WERI-Rb-1 (cell line): ENCODE measurements at places on chromosomes 3 and 15.
A peak's percentile ranks its signal among the peaks of the same experiment; 100 is the strongest.

GRCh38 chr15:95446854-95447253 lies 883.6 kb upstream of the NR2F2 start:
- no peak for DNase-seq

DNA sequence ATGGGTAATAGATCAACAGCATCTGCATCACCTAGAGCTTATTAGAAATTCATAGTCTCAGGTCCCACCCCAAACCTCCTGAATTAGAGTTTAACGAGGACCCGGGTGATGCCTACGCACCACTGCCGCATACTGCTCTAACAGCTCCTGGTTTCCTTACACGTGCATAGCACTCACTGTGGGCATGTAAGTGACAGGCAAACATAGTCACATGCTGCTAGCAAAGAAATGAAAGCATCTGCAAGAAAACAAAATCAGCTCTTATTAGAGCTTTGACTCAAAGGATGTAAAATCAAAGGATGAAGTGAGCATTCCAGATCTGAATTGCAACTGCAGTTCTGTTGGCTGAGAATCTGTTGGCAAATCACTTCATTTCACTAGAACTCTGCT lies 19.1 kb upstream of the RIOX2 start:
- no peak for DNase-seq

DNA sequence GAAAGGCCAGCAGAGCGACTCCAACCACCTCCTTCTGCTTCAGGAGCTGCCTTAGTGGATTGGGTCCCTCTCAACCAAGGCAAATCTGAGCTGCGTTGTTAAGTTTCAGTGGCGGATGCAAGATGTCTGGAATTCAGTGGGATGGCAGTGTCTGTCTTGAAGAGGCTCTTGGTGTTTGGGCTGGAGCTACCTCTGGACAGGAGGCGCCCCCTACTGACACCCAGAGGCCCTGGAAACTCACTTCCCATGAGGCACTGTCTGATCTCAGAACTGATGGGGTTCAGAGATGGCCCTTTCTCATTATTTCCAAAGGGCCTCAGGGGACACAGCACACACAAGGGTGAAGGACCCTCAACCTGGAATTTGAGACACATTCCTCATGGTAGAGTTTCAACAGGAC lies 6.0 kb upstream of the SLC28A1 start:
- peak; percentile 73 for DNase-seq

- DNase-seq, result no peak
These were observed 1.7 kb downstream of the SEC62 start for GRCh38 chr3:169968224-169968885.

DNA sequence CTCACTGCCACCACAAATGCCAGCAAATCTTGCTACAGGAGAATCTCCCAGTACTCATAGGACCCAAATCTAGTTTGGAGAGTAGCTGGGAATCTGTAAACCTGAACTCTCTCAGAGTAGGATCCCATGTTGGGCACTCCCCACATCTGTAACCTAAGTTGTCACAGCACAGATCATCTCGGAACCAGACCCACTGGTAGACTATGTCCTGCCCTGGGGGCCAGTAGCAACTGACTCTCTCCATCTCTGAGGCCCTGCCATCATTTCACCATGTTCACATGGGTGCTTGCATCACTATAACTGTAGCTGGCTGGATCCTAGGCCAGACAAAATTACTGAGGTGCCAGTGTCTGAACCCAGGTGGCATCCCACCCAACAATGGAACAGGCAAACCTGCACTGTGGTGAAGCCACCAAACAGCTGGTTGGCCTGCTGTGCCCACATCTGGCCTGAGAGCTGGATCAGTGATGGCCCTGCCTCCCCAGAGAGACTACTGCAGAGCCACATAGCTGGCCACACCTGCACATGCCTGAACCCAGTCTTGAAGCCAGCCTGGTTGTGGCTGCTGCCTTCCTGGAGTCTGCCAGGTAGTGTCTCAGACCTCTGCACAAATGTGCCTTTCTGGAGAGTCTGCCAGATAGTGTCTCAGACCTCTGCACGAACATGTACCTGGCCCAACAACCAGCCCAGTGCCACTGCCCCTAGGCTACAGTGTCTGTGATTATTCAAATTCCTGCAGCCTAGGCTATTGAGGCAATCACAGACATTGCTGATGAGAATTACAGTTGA lies 82.0 kb downstream of the ISL2 start:
- DNase-seq, result no peak

GRCh38 chr3:45187694-45188141 lies 38.4 kb downstream of the TMEM158 start:
- DNase-seq, result peak; percentile 24

DNA sequence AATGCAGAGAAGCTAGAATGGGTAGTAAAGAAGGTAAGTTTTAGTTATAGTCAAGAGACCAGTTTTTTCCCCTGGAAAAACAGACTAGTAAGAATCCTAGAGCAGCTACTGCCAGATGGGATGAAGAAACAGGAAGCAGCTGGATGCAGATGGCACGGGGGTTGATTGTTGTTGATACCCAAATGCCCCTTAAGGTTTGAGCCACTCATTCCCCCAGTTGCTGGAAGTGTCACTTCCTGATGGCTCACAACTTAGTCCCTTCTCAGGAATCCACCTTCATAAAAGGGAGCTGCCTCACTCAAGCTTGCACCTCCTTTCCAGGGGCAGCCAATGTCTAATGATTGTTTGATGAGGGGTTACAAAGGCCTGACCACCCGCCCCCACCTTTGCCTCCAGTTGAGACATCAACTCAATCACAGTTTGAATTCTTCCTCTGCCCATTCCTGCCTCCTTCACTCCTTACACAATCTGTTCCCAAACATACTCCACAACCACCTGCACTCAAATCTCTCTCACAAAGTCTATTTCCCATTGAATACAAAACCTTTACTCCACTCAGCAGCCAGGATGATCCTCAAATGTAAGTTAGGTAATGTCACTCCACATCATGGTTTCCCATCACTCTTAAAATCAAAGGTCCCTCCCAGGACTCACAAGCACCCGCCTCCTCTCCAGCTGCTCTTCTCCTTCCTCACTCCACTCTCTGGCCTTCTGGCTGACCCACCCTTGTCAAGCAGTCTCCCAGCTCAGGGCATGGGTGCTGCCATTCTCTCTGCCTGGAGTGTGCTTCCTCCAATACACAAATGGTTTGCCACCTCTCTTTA lies 450.1 kb upstream of the THBS1 start:
- no peak for DNase-seq

DNA sequence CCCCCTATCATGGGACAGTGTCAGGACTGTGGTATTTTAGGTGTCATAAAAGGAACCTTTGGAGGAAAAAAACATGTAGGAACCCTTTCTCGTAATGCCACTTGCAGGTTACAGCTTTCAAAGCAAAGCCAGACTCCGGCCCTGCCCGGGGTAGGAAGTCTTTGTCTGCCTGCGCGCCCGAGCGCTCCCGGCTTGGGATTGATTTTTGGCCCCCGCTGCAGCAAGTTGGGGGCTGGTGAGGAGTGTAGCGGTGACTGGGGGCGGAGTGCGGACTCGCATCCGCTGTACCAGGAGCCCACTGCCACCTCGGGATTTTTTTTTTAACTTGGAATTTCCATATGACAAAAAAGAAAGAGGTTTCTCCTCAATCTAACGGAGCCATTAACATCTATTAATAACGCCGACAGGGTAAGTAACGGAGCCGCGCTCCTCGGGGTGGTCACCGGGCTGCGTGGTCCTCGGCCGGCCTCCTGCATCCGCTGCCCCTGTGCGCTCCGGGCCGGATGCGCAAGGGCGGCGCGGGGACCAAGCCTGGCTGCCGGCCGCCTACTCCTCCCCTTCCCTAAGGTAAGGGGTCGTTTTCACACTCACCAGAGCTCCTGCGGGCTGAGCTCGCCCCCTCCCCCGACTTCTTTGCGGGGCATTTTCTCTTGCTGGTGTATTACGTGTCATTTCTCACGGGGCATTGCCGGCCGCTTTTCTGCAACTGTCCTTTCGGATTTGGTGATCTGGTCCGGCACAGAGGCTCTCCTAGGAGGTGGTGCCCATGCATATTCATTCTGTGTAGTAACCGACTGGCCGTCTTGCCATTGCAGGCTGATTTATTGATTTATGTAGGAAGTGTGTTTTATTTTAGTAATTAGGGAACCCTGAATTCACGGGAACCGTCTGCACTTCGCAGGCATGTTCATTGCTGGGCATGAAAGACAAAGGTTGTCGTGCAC lies 219.8 kb upstream of the TOPAZ1 start:
- DNase-seq, result no peak

DNA sequence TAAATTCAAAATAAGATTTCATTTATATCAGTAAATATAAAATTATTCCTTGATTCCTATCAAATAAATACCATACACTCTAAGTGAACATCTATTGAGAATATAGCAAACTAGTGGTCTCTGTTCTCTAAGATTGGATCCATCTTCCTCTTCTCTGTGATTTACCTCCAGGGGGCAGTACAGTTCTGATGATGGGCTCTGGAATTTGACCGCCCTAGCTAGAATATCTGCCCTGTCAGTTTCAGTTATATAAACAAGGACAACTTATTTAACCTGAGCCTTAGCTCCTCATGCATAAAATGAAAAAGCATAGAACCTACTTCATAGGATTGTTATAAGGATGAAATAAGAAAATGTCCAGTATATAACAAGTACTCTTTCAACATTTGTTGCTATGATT lies 171.1 kb upstream of the CCDC54 start:
- DNase-seq, result peak; percentile 29

DNA sequence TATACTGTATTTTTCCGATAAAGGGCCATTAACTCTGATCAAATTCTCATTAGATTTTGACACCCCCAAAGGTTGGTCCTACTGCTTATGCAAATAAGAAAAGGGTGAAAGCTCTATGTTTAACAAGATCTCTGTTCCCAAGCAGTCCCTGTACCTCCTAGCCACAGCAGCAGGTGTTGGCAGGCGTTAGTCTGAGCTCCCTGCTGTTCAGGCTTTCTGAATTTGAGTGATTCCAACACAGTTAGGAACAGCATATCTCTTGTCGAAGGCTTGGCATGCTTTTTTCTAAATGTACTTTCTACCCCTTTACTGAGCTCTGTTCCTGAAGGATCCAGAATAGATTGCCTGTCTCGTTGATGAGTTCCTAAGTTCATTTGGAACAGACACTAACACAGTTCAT lies 42.3 kb downstream of the MITF start:
- no peak for DNase-seq

DNA sequence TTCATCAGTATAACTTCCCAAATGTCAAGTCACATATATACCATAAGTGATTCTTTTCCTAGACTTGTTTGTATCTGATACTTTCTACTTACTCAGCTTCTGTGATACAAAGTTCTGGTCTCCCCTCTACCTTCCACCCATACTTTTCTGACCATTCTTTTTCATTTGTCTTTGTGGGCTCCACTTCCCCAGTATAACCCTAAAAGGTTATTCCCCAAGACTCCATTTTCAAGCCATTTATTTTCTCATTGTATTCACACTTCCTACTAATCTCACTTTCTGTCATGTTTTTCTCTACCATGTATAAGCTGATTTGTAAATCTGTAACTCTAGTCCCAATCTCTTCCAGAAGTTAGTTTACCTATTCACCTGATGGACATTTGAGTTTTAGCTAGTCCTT lies 34.0 kb downstream of the IQCB1 start:
- no peak for DNase-seq

GRCh38 chr3:126465928-126466544 lies 9.7 kb downstream of the ZXDC start:
- no peak for DNase-seq

DNA sequence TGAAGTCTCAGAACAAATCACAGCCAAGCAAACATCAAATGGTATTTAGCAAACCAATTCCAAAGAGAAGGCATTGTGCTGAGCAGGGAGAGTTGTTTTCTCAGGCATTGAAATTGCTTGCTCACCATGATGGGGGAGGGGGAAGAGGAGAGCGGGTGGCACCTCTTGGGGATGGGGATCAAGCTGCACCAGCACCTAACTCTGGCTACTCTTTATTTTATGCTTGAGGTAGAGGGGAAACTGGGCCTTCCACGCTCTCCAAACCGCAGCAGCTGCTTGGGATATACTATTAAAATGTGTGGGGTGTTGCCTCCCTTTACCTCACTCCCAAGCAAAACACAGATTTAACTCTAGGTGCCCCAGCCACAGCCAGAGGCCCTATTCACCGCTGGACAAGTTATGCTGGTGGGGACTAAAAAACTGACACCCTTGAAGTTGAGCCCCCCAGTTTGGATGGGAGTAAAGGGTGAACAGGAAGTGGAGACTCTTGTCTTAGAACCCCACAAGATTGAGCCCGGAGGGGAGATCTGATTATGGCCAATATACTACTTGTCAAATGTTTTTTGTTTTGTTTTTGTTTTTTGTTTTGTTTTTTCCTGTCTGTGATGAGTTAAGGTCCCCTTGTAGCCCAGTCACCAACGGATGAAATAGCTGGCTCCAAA lies 5.0 kb upstream of the FOXB1 start:
- DNase-seq, result no peak

DNA sequence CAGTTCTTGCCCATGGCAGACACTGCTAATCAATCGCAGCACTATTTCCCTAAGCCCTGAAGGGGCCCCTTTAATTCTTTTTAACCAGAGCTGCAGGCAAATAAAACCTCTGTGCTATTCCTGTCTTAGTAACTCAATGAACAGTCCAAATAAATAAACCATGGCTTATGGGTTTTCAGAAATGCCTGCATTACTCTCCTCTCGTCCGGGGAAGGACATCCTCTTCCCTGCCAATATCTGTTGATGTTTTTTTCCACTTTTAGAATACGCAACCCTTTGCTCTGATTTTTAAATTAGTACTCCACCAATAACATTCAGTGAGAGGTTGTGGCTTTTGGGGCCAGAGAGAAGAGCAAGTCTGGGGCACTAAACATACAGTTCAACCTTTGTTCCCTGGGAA lies 35.2 kb upstream of the PRICKLE2 start:
- no peak for DNase-seq

GRCh38 chr15:52715411-52715810 lies 36.2 kb upstream of the ATOSA start:
- DNase-seq, result no peak
